Heart right ventricle (tissue), 16 donors: ENCODE measurements at places on chromosomes 4 and X. TPM values are rescaled to one million over a fixed set of nuclear protein-coding genes. Genes with fewer than 3 reads are reported as not detected.

HTN3 gene
- not detected for total RNA-seq

MAGEA8 gene
- not detected for total RNA-seq

OPHN1 gene
- 5.8 TPM for total RNA-seq

- DNase-seq, result no peak
These were observed 57.8 kb upstream of the BEND2 start for GRCh38 chrX:18278449-18278848.

DNA sequence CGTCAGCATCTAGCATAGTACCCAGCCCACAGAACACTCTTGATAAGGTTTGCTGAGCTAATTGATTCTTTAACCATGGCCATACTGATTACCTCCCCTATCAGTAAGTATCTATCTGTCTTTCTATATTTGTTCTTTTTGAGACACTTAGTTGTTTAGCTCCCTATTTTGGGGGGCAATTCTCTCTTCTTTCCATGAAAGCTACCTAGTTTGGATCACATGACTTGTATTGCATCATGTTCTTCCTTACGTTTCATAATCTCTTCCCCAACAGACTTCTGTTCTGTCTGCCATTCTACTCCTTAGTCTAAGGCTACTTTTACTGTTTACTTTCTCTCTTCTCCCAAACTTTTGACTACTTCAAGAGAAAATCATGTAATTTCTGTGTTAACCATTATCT is 39.0 kb downstream of the TBC1D19 start:
- no peak for DNase-seq
